Esophagus squamous epithelium (tissue), 5 donors: ENCODE measurements at places on chromosomes 7 and 10.

- DNase-seq, result no peak
These were observed 91.4 kb downstream of the EXOC4 start for GRCh38 chr7:133344275-133344674.

GRCh38 chr10:22998091-22998490 lies 70.2 kb downstream of the ARMC3 start:
- no peak for DNase-seq

GRCh38 chr10:48751730-48752129 lies 67.1 kb downstream of the WDFY4 start:
- no peak for DNase-seq

DNA sequence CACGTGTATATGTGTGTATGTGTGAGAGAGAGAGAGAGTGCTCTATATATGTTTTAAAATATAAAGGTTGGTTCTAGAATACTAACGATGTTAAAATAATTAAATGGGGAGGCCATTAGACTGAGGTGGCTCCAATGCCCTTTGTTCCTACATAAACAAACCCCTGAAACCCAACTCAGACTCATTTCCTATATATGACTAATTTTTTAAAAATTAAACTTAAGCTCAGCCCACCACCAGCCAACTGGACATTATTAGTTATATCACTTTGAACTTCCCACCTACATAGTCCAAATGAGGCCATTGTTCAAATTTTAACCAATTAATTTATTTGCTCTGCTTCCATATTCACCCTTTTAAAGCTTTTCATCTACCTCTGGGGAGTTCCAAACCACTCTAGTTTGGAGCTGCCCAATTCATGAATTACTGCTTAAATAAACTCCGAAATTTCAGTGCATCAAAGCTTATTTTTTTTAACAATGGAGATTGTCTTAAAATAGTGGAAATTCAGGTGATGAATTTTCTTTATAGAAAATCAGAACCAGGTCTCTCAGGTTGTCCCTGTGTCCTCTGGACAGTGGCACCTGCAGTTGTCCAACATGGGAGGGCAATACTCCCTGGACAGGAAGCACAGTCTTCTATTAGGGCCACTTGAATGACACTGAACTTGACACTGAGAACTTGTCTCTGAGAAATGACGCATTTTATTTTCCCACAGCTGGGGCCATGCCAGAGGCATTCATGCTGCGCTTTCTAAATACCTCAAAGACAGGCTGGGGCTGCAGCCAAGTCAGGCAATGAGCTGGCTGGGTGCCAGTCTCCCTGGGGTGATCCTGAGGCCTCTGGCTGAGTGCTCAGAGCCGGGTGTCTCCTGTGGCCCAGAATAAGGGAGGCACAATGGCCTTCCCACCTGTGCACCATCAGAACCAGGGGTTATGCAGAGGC lies 109.5 kb upstream of the TMEM72 start:
- DNase-seq, result no peak

GRCh38 chr7:98214811-98215321 lies 3.6 kb downstream of the BHLHA15 start:
- DNase-seq, result no peak

GRCh38 chr7:136956232-136956631 lies 87.8 kb downstream of the CHRM2 start:
- no peak for DNase-seq

DNA sequence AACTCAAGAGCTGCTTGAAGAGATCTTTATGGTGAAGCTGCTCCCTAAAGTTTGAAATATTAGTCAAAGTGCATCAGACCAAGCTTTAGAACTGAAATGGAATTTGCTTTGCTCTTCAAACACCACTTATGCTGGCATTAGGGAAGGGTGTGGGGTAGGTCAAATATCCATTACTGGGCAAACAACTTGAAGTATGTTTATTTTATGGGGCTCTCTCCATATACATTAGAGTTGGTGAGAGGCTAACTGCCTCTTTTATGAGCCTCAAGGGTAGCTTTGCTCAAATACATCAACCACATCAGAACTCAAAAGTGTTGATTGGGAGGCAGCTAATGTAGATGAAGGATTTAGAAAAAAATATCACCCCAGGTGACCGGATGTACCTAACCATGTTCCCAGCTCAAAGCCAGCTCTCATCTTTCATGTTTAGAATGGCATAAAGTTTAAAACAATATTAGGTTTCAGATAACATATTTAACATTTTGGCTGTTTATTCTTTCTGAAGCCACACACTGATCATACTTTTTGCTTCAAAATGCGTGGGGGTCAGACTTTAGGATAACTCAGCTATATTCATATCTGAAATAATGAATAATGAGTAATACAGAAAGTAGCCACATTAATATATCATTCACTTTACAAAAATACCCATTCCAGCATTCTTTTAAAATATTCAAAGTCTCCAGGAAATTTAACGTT lies 318.6 kb downstream of the PTEN start:
- DNase-seq, result no peak

DNA sequence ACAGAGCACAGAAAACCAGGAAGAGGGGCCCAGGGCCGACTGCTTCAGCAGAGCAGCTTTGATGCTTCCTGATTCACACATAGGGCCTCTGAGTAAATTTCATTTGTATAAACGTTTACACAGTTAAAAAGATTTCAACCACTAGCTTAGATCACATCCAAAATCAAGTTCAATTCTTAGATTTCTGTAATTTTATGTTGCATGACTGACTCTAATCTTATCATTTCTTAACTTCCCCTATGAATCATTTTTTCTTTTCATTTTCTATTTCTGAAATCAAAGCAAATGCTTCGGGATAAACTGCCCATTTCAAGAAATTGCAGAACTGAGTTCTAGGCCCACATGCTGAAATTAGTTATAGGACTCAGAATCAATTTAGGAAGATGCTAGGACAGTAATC lies 224.7 kb downstream of the INHBA start:
- DNase-seq, result no peak

GRCh38 chr7:1800902-1801301 lies 130.8 kb downstream of the ELFN1 start:
- DNase-seq, result no peak

DNA sequence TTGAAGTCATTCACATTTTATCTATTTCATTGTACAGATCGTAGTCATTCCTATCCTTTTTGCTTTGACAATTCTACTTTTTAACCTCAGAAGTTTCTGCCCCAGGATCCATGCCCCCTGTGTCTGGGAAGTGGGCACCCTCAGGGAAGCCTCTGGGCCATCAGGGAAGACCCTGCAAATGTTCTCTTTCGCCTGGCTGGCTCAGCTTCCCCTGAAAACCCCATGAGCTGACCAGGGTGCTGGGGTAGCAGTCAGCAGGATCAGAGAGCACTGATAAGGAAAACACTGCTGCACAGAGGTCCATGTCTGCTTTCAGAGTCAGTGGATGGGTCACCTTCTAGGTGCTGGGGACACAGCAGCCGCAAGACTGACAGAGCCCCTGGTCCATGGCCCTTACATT lies 23.8 kb downstream of the CUZD1 start:
- DNase-seq, result no peak

DNA sequence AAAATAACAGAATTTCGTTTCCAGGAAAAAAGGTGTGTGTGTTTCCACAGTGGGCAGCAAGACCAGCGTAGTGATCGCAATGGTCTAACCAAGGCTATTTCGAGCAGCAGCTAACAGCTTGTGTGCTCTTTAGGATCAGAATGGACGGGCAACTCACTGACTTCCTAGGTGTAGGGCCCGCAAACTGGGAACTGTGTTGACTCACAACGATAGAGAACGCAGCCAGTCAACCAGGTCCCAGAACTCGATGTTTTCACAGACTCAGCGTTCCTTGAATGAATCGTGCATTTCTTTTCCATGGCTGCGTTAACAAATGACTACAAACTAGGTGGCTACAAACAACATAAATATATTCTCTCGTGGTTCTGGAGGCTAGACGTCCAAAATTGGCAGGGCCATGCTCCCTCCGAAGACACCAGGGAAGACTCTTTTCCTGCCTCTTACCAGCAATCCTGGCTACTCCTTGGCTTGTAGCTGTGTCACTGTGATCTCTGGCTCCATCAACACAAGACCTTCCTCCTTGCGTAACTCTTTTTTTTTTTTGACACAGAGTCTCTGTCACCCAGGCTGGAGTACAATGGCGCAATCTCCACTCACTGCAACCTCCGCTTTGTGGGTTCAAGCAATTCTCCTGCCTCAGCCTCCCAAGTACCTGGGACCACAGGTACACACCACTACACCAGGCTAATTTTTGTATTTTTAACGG lies 39.1 kb downstream of the PODXL start:
- DNase-seq, result no peak

- no peak for DNase-seq
These were observed 153.9 kb upstream of the PFKP start for GRCh38 chr10:2913474-2913873.

GRCh38 chr7:111103678-111104274 lies 12.8 kb downstream of the LRRN3 start:
- DNase-seq, result no peak

GRCh38 chr7:72445580-72445979 lies 33.4 kb upstream of the CALN1 start:
- DNase-seq, result no peak

DNA sequence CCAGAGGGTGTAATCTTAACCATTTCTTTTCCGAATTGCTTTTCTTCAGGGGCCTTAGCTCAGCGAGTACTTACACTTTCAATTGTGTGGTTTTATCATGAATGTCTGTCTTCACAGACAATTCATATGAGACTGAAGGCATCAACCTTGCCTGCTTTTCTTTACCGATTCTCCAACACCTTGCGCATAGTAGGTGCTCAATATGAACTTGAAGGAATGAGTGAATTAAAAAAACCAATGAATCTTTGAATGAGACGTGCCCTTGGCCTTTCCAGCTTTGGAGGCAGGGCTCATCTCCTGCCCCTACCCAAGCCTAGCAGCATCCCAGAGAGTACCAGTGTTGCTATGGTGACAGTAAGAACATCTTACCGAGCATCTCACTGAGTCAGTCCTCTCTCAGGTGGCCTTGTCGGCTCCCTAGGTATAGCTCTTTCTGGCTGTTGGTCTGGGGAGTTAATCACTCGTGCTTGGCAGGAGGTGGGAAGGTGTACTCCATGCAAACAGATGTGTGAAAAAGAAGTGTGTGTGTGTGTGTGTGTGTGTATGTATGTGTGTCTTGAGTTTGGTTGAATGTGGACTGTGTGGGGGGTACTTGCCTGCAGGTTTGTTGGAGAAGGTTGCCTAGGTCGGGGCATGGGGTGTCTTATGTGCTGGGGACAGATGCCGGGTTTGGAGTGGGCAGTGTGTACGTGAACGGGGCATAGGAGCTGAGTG lies 107.7 kb downstream of the C10orf105 start:
- DNase-seq, result no peak

DNA sequence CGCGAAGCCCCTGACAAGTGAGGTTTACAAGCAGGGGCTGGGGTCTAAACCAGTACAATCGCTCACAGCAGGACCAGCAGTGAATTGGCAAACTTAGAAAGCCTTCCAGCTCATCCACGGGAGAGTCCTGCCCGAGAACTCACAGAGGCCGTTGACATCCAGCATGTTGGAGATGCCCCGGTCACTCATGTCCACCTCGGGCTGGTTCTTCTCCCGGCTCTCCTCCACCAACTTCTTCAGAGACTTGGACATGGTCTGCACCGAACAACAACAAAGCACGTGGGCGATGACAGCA lies 447 bp downstream of the RSU1 start:
- DNase-seq, result no peak

DNA sequence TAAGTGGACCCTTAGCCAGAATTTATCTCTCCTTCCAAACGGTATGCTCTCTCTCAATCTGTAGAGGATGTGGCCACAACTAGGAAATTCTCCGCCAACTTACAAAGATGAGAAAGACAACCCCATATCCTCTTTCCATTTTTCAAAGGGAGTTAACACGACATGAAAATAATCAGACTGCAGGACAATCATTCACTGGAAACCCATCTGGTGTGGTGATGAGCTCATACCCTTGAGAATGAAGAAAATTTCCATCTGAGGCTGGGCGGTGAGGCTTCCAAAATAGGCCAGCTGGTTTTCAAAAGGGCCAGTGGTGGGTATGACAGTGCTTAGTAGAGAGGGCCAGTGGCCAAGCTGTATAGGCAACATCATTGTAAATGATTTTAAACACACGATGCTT lies 369.6 kb downstream of the FRMD4A start:
- DNase-seq, result no peak

DNA sequence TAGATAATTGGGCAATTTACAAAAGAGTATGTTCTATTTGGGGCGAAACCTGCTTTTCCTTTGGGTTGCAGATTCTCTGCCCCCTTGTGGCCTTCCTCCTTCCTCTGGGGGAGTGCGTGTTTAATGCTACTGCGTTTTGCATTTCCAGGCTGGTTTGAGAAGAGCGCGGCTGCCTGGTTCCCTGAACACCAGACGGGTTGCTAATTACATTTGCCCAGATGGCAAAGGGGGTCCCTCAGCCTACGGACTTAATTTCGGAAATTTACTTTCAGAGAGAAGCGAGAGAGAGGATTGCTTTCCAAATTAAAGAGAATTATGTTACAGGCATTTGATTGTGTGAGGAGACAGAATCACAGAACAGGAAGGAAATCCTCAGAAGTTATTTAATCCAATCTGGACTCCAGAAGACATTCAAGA lies 91.9 kb upstream of the JAZF1 start:
- no peak for DNase-seq

DNA sequence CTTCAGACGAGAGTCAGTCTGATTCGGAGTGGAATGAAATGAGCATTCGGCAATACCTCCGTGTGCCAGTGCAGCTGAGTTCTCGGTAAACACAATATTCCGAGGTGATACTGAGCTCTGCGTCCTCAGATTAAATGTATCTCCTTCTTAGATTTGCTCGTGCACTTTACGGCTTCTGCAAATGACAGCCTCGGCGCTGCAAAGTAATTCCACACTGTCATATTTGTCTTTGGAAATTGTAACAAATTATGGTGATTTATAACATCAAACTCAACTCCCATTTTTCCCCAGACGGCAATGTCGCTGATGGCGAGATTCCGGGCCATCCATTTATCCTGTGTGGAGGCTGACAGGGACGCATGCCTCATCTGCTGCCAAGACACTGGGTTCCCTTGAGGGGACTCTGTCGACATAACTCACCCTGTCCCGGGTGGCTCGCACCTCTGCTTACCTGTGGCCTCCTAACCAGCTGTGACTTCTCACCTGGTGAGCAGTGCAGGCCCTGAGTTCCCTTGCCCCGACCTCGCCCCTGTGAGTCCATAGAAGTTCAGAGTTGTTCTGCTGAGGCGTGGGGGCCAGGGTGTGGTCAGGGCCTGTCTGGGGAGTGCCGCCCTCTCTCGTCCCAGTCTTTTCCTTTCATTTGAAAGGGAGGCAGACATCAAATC lies 201.9 kb downstream of the ADARB2 start:
- DNase-seq, result no peak

DNA sequence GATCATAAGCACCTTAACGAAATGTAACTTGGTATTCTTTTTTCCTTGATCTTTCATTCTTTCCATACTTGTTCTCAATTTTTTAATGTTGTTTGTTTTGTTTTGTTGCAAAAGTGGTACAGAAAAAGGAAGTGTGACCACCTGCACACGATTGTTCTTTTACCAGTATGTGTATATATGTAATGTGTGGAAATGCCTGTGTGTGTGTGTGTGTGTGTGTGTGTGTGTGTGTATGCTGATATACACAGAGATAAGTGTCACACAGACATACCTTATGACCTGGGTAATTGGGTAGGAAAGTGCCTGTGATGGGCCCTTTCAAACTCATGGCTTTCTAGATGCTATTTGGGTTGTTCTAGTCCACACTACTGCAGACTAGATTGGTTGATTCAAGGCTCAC lies 14.0 kb downstream of the INHBA start:
- DNase-seq, result no peak

GRCh38 chr10:84176836-84177474 lies 3.4 kb downstream of the GPR15LG start:
- no peak for DNase-seq
